ENCODE measurements at places on chromosomes 7 and 10.

GRCh38 chr10:125868372-125868975, 12.6 kb downstream of the DHX32 start:
- DNase-seq: peak; percentile 78

- no peak for DNase-seq
Observed at GRCh38 chr7:129127154-129127553, 17.4 kb upstream of the TSPAN33 start.

- DNase-seq: no peak
Observed at GRCh38 chr7:52959336-52959735, 76.1 kb upstream of the POM121L12 start.

GRCh38 chr10:49364747-49365146, 31.1 kb downstream of the DRGX start:
- DNase-seq: no peak

DNA sequence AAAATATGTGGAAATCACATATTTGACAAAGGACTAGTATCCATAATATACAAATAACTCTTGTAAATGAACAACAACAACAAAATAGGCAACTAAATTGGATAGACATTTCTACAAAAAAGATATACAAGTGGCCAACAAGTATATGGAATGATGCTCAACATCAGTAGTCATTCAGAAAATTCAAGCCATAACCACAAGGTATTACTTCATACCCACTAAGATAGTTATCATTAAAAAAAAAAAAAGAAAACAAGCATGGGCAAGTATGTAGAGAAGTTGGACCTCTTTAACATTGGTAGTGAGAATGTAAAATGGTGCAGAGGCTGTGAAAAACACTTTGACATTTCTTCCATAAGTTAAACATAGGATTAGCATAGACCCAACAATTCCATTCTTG, 80.8 kb downstream of the CYP26A1 start:
- peak; percentile 12 for DNase-seq

GRCh38 chr7:7834761-7835160, 116.4 kb upstream of the RPA3 start:
- DNase-seq: no peak

GRCh38 chr7:7424151-7424873, 111.4 kb downstream of the COL28A1 start:
- DNase-seq: peak; percentile 75

GRCh38 chr10:132207536-132208461, 21.1 kb downstream of the DPYSL4 start:
- no peak for DNase-seq

DNA sequence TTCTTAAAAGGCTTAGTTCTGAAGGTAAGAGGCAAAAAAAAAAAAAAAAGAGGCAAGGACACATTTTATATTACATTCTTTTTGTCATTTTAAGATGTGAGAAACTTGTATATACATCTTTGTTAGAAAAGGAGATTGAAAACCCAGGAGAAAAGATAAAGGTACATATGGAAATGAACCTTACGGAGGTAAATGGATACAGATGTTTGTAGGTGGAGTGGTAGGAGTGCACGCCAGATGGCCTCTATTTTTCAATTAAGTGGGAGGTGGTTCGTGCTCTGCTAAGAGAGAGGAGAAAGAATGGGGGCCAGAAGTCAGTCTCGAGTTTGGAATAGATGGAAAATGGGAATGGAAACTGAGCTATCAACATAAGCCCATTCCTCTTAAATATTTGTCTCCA, 622.5 kb upstream of the GHITM start:
- no peak for DNase-seq

GRCh38 chr7:91571601-91572000, 307.4 kb downstream of the FZD1 start:
- no peak for DNase-seq

DNA sequence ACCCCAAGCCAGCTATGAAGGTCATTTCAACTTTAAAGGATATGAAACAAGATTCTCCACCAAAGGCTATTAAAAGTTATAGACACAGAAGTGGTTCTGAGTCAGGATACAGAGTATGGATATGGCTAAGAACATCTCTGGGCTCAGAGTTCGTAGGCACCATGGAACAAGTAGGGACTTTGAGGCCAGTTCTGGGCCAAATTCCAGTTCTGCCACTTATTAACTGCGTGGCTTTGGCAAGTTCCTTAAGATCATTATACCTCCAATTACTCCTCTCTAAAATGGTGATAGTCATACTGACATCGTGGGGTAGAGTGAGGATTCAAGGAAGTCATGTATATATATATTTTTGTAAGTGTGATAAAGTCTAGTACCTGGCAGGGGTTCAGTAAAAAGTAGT, 105.8 kb upstream of the NFE2L3 start:
- DNase-seq: no peak

- no peak for DNase-seq
Observed at GRCh38 chr7:64433590-64433989, 119.8 kb downstream of the ZNF736 start.
